ENCODE measurements at places on chromosomes 6 and 20. TPM values are rescaled to one million over a fixed set of nuclear protein-coding genes. Genes with fewer than 3 reads are reported as not detected.
A peak's percentile ranks its signal among the peaks of the same experiment; 100 is the strongest.

DNA sequence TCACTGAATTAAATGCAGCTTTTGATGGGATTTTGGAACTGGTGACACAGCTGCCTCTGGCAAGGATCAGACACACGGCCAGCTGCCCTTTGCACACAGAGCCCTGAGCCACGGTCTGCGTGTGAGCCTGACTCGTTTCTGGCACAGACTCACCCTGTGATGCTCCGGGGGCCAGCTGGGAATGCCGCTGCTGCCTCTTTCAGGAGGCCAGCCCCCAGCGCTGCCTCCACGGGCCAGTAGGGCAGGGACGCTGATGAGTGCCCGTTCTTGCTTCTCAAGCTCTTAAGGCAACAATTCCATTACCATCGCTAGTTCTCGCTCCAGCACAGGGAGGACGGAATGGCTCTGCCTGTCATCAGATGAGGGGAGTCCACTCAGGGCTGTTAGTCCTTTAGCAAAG lies 61.6 kb downstream of the IRF4 start:
- DNase-seq = peak; percentile 88

Gene VSX1
- total RNA-seq = not detected

Gene KIAA0408
- total RNA-seq = 2.0 TPM

Gene SLC35F1
- not detected for total RNA-seq

Gene CLPSL2
- total RNA-seq = not detected

- DNase-seq = peak; percentile 75
Measured at GRCh38 chr6:41591859-41592502, 45.8 kb downstream of the FOXP4 start.

Gene GABRR2
- total RNA-seq = 0.21 TPM

Gene TRDN
- total RNA-seq = 2.7 TPM

- DNase-seq = no peak
Measured at GRCh38 chr20:35831971-35832370, 60.2 kb downstream of the PHF20 start.

GRCh38 chr6:70045413-70045812 lies 179.1 kb downstream of the COL19A1 start:
- no peak for DNase-seq

DNA sequence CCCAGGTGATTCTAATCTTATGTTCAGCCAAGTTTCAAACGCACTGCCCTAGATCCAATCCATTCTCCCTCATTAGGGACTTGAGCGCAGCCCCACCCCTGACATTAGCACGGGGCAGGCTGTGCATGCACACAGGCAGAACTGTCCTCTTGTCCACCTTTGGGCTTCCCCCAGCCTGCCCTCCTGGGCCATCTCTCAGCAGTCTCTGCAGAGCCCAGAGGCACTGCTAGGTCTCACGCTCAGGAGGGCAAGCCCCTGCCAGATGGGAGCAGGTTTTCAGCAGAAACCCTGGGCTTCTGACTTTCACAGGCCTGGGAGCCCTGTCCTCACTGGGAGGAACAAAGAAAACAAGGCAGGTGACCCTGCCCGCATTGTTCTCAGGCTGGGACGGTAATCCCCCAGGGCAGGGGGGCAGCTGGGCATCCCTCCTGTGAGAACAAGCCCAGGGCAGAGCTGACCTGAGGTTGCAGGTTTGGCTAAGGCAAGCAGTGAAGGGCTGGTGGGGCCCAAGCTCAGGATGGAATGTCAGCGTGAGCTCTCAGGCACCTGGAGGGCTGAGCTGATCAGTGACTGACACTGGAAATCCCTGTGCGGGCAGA lies 24.5 kb downstream of the KCNK5 start:
- no peak for DNase-seq

DNA sequence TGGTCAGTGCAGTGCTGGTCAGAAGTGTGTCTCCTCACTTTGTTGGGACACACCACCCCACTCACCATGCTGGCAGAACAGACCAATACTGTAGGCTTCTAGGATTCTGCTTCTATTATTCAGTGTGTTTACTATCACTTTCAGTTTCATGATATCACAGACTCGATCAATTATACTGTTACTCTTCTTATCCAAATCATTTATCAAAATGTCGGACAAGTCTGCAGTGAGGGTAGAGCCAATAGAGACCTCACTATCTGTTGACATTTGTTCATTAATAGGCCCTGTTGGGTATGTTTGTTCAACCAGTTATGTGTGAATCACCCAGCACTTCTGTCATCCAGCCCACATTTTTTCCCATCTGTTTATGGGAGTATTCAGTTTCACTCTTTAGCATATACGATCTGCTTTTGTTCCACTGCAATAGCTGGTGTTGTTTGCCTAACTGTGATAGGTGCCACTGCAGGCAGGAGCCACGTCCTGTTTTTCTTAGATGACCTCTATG lies 140.1 kb downstream of the NRN1 start:
- DNase-seq = peak; percentile 64

Gene SPEF1
- not detected for total RNA-seq

DNA sequence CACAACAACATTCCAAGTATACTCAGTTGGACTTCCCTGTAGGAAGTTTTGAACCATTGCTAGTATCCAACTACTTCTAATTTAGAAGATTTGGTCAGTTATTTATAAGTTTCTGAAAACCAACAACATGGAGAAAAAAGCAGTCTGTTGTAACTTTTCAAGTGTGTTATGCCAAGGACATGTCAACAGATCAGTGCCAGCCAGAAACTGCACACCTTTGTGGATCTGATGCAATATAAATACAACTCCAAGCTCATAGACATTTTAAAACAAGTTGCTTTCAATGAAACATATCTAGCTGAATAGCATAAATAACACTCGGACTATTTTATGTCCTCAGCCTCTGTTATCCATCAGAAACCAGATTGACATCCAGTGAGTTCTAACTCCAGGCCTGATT lies 58.3 kb upstream of the CARMIL1 start:
- DNase-seq = no peak

GRCh38 chr6:88890860-88891845 lies 72.3 kb downstream of the RNGTT start:
- no peak for DNase-seq

Gene BTN1A1
- not detected for total RNA-seq

Gene ATP6V1G2
- 8.5 TPM for total RNA-seq

DNA sequence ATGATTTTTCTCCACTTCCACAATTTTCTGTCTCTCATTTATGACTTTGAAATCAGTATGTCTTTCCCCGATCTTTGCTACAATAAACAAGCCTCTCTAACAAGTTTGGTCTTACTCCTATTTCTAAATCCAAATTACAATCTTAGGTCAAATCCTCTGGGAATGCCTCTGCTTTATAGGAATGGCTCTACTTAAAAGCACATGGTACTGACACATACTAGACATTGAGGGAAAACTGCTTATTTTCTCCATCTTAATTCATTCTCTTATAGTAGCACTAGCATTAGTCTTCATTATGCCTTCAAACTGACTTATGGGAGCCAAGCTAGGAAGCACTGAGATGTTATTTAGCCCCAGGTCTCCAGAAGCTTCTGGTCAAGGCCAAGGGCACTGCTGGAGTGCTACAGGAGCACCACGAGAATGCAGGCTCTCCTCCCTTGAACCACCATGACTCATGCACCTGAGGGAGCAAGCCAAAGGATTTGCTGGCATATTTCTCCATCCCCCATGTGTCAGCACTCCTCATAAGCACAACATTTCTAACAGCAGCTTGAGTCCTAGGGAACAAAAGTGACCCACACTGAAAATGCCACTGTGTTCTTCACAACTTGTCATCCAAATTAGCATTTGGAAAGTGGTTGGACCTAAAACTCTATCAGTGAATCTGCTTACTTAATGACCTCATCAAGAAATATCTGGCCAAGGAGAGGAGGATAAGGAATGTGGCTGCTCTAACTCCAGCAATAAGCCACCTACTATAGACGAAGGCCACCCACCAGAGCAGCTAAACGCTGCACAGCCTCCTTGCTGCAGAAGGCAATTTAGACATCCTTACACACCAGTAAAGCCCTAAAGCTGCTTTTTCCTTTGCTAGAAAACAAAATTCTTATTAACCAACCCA lies 156.8 kb upstream of the KCNQ5 start:
- peak; percentile 61 for DNase-seq

GRCh38 chr20:57709823-57710799 lies at the start of gene PMEPA1:
Gene PMEPA1, minus strand, starts transcription at chr20:57710015. Its CDS starts 433 bp downstream, at chr20:57709582.
- peak; percentile 97 for DNase-seq
